Activated T-helper 17 cell treated with anti-CD3 and anti-CD28 coated beads, Interleukin-2, amount 50 U/mL, for 72 hours (primary cell): ENCODE measurements at places on chromosomes 6 and 20. TPM values are rescaled to one million over a fixed set of nuclear protein-coding genes. Genes with fewer than 3 reads are reported as not detected.

DNA sequence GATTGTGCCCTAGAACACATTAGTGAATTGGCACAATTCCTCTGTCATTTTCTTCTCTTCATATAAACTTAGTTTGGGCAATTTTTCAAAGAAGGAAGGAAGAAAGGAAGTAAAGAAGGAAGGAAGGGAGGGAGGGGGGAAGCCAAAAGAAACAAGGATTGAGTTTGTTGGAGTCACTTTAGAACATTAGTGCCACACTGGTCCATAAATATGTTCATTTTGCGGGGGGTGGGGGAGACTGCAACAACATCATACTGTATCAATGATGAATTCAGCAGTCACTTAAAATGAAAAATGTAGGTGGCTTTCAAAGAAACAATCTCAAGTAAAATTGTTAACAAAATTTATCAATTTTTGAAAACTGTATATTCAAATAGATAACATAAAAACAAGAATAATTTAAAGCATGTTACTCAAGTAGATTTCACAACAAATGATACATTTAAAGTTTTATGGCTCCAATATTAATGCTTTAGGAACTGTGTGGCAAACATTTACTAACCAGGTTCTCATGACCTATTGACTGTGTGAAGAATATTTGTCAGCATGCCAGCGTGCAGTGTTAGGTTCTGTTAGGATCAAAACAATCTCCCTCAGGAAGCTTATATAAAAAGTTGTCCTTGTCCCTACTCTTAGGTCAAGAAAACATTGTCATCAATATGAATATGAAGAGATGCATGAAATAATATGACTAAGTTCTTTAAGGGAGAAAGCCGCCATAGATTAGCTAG, 208.1 kb upstream of the AGPAT4 start:
- no peak for ATAC-seq

- ATAC-seq, result no peak
Observed at GRCh38 chr6:73579389-73579788, 58.6 kb upstream of the EEF1A1 start.

ENTPD6 gene
- total RNA-seq, result 40.0 TPM

GRCh38 chr6:21263531-21264287, 329.8 kb upstream of the SOX4 start:
- peak; percentile 19 for ATAC-seq

GRCh38 chr20:41002842-41003142, 25.8 kb upstream of the TOP1 start:
- ATAC-seq, result no peak
